ENCODE measurements at places on chromosomes 11 and 22.
A peak's percentile ranks its signal among the peaks of the same experiment; 100 is the strongest.

DNA sequence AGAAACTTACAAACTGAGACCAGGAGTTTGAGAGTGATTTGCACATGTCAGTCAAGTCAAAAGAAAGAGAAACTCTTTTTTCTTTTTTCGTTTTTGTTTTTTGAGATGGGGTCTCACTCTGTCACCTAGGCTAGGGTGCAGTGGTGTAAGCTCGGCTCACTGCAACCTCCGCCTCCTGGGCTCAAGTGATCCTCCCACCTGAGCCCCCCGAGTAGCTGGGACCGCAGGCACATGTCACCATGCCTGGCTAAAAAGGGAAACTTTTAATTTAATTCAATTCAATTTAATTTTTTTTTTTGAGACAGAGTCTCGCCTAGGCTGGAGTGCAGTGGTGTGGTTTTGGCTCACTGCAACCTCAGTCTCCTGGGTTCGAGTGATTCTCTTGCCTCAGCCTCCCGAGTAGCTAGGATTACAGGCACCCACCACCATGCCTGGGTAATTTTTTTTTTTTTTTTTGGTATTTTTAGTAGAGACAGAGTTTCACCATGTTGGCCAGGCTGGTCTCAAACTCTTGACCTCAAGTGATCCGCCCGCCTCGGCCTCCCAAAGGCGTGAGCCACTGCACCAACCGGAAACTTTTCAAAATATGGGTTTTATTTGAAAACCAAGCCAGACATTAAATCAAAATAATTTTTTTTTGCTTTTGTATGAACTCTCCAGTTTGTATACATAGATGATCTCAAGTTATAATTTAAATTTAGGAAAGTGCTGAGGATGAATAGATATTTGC, 9.9 kb downstream of the UCP3 start:
- DNase-seq: no peak

DNA sequence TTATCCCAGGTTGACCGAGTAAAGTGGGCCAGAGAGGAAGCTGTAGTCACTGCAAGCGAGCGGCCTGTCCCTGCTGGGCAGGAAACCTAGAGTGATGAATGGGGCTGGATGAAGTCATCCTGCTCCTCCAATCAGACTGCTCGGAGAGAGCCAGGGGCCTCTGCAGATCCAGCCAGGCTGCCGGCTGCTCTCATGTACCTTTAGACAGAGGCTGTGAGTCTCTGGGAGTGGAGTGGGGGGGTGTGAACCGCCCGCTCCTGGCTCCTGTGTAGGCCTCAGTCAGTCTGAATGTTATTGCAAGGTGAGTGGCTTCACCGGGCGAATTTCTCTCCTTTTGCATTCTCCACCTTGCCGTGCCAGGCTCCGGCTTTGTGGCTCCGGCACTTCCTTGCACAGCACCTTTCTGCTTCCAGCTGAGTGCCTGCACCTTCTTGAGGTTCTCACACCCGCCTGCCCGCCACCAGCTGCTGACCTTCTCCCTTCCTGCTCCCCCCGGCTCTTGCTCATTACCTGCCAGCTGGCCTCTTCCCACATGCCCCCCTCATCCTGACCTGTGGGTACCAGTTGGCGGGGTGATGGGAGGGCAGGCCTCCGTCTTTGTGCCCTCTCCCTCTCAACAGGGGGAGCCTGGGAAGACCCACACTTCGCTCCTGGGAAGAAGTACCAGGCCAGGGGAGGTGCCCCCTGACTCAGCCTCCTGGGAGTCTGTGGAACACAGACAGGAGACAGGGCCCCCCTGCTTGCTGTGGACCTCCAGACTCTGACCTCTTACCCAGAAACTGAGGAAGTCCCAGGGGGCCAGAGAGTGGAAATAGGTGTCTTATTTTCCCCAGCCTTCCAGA, 79.9 kb downstream of the GRAMD1B start:
- no peak for DNase-seq

DNA sequence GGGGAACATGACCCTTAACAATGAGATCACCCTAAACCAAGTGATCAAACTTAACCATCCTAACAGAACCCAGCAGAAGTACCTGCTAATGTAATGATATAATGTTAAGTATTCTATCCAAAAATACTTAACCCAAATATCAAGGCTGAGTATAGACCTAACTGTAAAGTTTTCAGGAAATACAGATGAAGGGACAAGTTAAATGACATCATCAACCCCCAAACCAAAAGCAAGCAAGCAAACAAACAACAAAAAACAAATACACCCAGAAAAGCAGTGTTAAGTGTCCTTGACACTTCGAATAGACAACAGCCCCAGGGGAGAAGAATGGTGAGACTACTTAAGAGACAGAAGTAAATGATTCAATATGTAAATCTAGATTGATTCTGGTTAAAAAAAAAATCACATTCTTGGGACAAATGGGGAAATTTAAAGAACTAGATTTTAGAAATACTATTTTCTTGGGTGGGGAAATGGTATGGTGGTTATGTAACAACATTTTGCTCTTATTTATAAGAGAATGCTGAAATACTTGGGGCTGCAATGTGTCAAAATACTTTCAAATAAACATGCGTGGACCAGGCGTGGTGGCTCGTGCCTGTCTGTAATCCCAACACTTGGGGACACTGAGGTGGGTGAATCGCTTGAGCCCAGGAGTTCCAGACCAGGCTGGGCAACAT, 2.5 kb downstream of the CSTF3 start:
- no peak for DNase-seq

DNA sequence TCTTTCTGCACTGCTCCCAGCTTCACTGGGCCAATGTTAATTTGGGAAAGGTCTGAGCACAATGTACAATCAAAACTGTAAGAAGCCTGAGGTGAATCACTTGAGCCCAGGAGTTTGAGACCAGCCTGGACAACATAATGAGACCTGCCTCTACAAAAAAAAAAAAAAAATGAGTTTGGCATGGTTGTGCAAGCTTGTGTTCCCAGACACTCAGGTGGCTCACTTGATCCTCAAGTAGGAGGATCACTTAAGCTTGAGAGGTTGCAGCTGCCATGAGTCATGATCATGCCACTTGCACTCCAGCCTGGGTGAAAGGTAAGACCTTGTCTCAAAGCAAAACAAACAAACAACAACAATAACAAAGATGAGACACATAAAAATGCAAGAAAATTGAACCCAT, 38.6 kb upstream of the SC5D start:
- no peak for DNase-seq

DNA sequence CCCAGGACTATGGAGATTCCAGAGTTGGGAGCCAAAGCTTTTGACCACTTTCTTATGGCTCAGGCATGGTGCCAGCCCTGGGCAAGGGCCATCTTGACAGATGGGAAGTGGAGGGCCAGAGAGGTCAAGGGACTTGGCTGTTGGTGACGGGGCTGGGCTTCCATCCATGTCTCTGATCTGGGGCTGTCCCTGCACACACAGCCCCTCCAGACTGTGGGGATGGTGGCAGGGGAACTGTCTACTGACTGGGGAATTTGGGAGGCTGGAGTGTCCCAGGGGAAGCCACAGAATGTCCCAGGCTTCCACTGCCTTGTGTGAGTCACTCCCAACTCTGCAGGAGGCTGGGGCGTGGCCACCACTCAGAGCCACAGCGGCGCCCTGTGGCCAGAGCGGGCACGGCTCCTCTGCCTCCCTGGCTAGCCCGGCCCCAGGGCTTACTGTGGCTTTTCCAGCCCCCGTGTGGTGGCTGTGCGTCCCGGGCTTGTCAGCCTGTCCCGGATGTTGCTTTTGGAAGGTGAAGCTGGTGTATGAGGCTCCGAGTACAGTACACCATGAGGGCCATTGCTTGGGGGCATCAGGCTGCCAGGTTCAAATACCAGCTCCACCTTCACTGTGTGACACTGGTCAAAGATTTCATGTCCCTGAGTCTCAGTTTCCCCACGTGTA, 19.6 kb downstream of the C22orf23 start:
- DNase-seq: peak; percentile 47

- DNase-seq: no peak
These were observed 1.5 kb downstream of the TANGO2 start for GRCh38 chr22:20022231-20022977.

DNA sequence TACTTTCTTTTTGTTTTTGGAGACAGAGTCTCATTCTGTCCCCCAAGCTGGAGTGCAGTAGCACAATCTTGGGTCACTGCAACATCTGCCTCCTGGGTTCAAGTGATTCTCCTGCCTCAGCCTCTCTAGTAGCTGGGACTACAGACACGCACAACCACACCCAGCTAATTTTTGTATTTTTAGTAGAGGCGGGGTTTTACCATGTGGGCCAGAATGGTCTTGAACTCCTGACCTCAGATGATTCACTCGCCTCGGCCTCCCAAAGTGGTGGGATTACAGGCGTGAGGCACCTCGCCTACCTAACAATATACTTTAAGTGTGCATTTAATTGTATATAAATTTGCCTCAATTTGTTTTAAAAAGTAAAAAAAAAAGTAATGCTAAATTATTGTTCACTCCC, 38.4 kb downstream of the GRK3 start:
- DNase-seq: no peak

GRCh38 chr11:45651841-45652749, 13.3 kb downstream of the CHST1 start:
- DNase-seq: no peak

- no peak for DNase-seq
These were observed 46.8 kb upstream of the IGLL5 start for GRCh38 chr22:22840780-22841179.

DNA sequence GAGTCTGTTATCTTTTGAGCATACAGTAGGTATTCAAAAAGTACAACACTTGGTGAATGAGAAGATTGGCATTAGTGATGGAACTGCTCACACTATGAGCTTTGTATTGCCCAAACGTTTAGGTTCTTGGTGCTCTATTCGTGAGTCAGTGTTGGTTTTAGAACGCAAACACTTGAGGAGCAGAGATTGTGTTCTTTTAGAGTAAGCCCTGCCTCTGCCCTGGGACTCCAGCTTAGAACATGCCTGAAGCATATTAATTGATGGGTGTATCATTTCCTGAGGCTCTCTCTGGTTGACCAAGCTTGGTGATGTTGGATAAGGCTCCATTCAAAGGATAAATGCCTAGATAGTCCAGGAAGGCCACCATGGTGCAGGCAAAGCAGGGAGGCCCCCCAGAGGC, 10.9 kb downstream of the MTNR1B start:
- DNase-seq: no peak

- no peak for DNase-seq
These were observed 149.6 kb downstream of the METTL15 start for GRCh38 chr11:28257761-28258160.

- DNase-seq: no peak
These were observed 14.0 kb upstream of the ACR start for GRCh38 chr22:50723991-50724390.

- DNase-seq: no peak
These were observed 468.7 kb upstream of the B3GAT1 start for GRCh38 chr11:134880788-134881187.

- DNase-seq: peak; percentile 56
These were observed 7.5 kb upstream of the CDKN1C start for GRCh38 chr11:2892967-2893528.

- DNase-seq: peak; percentile 35
These were observed 2.1 kb upstream of the KIAA1671 start for GRCh38 chr22:24950272-24950902.

GRCh38 chr22:40487663-40488249, 117.4 kb downstream of the SGSM3 start:
- DNase-seq: peak; percentile 16

DNA sequence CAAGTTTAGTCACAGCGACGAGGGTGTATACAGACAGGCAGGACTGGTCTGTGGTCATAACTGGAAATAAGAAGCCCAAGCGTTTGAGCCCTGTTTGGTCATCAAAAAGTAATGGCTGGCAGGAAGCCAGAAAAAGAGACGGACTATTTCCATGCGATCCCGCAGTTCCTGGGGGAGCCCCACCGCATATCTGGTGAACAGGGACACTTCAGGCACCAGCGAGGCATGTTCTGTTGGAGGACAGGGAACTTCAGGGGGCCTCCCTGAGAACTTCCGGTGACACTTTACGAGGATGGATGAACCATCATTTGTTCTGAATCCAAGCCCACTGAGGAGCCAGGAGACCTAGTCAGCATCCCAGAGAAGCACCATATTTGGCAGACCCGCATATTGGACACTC, 29.7 kb upstream of the TRIM29 start:
- no peak for DNase-seq

DNA sequence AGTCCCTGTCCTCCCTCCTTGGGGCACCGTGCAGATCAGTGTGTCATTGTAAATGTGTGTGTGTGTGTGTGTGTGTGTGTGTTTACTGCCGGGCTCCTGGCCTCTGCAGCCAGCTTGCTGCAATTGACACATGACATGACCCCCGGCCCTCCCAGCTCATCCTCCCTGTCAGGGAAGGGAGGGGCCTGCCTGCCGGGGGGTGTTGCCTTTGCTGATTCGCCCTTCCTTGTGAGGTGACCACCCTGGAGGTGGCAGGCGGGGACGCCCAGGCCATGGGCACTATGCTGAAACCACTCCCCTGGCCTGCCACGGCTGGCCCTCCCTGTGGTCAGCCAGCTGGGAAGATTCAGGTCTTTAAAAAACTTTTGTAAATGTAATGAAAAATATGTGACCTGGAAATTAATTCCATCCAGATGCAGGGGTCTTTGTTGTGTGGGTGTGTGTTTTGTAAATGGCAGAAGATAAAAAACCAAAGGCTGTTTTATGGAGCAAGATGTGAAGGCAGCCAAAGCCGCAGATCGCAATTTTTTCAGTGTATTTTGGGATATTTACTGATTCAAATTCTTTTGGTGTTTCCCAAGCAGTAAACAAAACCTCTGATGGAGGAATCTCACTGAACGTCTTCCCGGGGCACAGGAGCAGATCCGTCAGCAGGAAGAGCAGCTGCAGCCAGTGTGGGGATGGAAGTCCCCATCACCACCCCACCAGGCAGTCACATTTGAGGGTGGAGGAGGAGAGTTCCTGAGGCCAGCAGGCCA, 23.2 kb downstream of the SHISAL1 start:
- no peak for DNase-seq

GRCh38 chr11:94325681-94326080, 21.3 kb downstream of the IZUMO1R start:
- DNase-seq: no peak

DNA sequence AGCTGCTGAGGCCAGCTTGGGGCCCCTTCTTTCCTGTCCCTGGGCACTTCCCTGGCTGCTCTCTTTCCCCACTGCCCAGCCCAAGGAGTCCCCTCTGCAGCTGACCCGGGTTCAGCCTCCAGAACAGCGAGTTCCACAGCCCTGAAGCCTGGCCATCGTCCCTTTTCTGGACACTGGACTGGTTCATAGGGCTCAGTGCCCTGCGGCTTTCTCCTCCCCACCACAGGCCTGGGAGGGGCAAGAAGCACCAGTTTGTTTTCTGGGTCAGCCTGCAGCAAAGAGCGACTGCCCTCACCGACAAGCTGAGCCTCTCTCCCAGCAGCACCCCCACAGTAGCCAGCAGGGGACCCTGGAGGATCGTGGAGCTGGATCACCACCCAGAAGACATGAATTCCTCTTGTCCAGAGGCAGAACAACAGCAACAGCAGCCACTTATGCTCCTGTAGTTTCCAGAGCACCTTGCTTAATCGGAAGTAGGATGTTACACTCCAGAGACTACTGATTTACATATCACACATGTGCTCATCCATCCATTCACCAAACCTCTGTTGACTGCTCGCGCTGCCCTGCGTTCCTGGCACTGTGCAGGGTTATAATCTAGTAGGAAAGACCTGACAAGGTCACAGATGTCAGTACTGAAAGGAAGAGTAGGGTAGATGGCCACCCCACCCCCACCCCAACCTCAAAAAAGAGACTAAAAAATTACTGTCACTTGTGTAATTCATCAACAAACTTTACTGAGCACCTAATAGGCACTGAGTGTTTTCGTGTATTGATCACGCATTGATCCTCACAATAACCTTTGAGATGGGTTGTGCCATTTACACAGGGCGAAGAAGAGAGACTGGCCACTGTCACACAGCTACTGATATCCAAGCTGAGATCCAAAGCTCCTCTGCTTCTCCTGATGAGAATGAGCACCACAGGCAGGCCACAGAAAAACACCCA, 13.0 kb upstream of the CXCR5 start:
- DNase-seq: no peak

All from COR-L47 (cell line).